ENCODE measurements at places on chromosomes 4 and X.
A peak's percentile ranks its signal among the peaks of the same experiment; 100 is the strongest.

GRCh38 chr4:54657551-54658251 lies at the start of gene KIT:
Gene KIT, plus strand, starts transcription at chr4:54657957. Its CDS starts 58 bp downstream, at chr4:54658015.
- peak; percentile 93 for DNase-seq

DNA sequence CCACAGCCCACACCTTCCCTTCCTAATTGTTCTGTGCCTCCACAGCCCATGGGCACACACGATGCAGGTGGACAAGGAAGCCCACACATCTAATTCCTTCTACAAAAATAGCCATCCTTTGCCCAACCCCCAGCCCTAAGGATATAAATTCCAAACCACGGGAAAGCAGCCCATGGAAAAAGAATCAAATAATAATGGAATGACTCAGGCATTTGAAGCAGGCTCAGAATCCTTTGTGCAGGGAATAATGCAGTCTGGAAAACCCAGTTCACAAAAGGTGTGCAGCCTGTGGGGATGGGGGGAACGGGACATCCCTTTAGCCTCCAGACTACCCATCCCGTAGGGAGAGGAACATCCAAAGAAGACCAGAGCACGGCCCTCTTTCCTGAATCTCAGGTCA lies 342.3 kb upstream of the GALNT7 start:
- DNase-seq, result no peak

DNA sequence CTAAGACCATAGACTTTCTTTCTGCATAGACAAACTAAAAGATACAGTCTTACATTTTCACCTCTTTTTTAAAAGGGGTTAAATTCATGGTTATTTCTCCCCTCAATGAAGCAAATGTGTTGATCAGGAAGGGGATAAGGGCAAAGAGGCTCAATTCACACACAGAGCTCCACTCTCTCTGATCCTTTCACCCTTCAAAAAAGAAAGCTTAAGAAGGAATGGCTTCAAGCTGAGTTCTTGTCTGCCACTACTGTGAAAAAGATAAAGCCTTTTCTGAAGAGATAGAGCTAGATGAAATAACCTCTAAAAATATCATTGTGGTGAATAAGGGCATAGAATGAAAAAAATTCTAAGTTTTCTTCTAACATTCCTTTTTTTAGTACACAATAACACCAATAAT lies 28.3 kb downstream of the SEPSECS start:
- DNase-seq, result no peak

DNA sequence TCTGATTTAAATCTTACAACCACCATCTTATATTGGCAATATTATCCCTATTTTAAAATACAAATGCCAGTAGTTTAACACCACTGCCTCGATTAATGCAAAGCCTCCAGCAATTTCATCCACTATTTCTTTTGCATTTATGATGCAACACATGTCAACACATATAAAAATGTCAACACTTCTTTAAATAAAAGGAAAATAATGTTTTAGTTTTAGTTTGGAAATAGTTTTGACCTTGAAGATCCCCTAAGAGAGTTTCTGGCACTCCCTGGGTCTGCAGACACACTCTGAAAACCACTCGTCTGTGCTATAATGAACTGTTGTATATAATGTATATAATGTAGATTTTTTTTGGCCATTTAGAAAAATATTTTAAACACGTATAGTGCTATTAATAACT lies 99.0 kb downstream of the CAMK2D start:
- no peak for DNase-seq

GRCh38 chrX:70033348-70034051 lies 16.2 kb downstream of the AWAT2 start:
- DNase-seq, result no peak

GRCh38 chr4:7822877-7823276 lies 116.8 kb downstream of the AFAP1 start:
- no peak for DNase-seq

- DNase-seq, result no peak
These were observed 1.7 kb upstream of the MAGEH1 start for GRCh38 chrX:55450259-55450658.

DNA sequence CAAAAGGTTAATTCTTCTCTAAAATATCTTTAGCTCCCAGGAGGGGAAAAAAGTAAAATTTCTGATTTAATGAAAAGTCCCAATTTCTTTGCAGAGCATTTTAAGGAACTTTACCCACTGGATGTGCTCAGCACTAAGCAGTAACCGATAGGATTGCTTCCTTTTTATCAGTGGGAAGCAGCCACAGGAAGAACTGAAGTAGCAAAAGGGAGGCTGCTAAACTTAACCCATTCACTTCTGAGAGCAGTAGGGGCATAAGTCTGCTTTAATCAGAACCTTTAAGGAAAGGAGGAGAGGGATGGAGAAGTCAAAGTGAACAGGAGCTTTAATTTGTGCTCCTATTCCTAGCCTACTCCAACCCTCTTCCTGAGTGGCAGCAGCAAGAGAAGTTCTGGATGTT lies at the start of gene F8:
Gene F8, minus strand, starts transcription at position 139 of the 400 bp plus-strand sequence. CDS start 171 bp downstream, outside the sequence.
- DNase-seq, result no peak

DNA sequence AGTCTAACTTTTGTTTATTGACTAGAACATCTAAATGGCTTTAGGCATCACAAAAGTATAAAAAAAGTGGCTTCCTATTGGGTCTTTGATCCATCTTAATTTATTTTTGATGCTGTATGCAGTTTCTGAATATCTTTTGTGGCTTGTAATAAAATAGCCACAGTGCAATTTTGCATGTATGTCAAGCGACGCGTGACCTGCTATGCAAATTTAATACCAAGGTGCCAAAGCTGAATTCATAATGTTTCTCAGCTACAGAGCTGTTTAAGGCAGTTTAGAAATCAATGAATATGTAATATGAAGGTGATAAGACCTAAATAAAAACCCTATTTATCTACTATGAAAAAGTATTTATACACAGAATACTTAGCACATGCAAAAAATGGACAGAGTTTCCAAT lies 197.8 kb downstream of the AFF2 start:
- no peak for DNase-seq

- DNase-seq, result no peak
These were observed 164.1 kb downstream of the RASL11B start for GRCh38 chr4:53026233-53026632.

DNA sequence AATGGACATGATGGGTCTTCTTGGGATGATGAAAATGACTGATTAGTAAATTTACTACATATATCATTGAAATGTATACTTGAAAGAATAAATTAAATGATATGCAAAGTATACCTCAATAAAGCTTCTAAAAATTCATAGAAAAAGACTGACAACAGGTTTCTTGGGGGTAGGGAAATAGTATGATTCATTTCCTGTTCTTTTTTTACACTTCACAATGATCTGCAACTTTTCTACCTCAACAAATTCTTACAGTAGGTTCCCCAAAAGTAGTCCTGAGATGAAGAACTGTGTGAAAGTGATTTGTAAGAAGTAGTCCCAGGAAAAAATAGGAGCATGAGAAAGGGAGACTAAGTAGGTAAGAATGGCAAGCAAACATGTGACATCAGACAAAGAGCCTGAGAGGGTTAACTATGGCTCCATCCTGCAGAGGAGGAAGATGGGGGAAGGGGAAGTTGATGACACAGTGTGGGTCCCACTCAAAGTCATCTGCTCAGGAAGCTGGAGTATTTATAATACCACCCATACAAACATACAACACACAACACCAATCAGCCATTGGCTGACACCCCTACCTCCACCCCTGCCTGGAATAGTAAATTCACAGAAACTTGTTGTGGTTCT lies 73.9 kb downstream of the ARHGAP6 start:
- DNase-seq, result no peak

- no peak for DNase-seq
These were observed 574.0 kb upstream of the GALNTL6 start for GRCh38 chr4:171239196-171239595.

- DNase-seq, result no peak
These were observed 858 bp downstream of the DMP1 start for GRCh38 chr4:87650938-87651337.

GRCh38 chr4:128775916-128776315 lies 33.6 kb upstream of the JADE1 start:
- no peak for DNase-seq

GRCh38 chr4:20151436-20151835 lies 100.3 kb upstream of the SLIT2 start:
- DNase-seq, result no peak

DNA sequence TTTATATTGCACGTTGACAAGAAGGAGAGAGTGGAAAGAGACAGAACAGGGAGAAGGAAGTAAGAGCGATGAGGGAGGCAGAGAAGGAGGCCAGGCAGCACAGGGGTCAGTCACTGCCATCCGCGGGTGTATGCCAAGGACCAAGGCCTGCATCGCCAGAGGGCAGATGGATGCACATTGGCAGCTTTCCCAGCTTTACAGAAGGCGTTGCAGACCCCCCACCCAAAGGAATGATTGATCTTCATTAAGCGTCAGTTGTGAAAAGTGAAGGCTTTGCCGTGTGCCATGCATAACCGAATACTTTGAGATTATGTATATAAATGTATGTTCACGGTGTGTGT lies 21.6 kb downstream of the PIGG start:
- no peak for DNase-seq

GRCh38 chr4:147913137-147913536 lies 181.2 kb downstream of the ARHGAP10 start:
- no peak for DNase-seq

- no peak for DNase-seq
These were observed 21.8 kb downstream of the SH3TC1 start for GRCh38 chr4:8220661-8221450.

- no peak for DNase-seq
These were observed 26.1 kb downstream of the NUDT6 start for GRCh38 chr4:122896270-122896669.

GRCh38 chr4:110165382-110166286 lies 32.8 kb downstream of the ELOVL6 start:
- no peak for DNase-seq

DNA sequence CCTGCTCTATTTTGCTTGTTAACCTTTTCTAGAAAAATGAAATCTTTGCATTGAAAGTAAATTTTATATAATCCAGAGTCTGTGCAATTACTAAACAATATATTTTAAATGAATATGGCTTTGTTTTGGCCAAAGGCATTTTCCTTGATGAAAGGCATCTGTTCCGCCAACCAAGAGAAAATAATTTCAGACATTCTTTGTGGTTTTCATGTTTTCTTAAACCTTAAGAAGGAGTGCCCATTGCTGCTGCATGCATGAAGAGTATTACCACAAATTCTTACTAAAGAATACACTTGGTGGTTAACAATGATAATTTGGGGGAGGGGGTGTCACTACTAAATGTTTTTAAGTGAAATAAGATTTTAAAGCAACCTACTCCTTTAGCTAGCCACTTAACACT lies 2.7 kb upstream of the PDGFC start:
- no peak for DNase-seq

DNA sequence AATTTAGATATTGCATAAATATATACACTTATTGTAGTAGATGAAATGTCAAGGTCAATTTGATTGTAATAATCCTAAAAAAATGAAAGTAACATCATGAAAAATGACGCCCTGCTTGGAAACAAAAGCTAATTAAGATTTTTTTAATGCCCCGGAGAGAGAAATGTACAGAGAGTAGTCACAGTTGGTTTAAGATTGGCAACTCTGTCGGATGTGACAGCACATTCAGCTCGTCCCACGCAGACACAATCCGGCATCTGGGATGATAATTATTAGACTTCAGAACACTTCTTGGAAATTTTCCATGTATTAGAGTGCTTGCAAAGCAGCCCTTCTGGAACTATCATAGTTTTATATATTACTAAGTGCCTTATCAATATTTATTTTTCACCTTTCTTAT lies 478.0 kb downstream of the PDHA2 start:
- no peak for DNase-seq

DNA sequence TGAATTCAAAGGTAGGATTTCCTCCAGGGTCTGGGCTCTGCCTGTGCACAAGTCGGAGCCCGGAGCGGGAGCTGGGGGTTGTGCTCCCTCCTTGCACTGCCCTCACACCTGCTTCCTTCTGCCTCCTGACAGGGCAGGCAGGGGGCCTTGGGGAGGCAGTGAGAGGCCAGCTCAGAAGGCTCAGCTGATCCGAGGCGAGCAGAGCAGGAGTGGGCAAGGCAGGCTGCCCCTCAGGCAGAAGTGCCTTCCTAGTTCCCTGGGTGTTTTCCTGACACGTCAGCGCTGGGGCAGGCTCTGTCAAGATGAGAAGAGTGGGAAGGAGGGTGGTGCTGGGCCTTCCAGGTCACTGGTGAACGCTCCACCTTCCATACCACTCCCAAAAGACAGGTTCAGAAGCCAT lies 5.5 kb upstream of the IRAK1 start:
- no peak for DNase-seq

- DNase-seq, result no peak
These were observed 37.2 kb downstream of the CASP3 start for GRCh38 chr4:184612074-184612473.

DNA sequence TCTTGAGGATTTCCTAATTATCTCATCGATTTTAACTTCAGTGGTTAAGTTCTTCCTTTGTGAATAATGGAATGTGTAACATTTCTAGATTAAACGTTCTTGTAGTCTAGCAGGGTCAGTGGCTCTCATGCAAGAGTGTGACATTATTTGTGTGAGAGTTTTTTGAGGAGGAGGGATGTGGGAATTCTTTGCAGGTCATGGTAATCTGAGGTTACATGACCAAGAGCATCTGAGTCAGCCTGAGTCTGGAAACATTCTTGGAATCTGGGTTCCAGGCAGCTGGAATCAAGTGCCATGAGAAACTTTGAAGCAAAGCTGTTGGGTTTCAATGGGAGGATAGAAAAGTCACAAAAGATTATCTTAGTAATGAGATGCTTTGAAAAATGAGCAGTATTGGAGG lies 49.5 kb downstream of the GK start:
- DNase-seq, result no peak

GRCh38 chrX:48939524-48940228 lies 17.7 kb downstream of the OTUD5 start:
- DNase-seq, result no peak

GRCh38 chrX:54540289-54540688 lies 10.3 kb downstream of the GNL3L start:
- DNase-seq, result no peak

DNA sequence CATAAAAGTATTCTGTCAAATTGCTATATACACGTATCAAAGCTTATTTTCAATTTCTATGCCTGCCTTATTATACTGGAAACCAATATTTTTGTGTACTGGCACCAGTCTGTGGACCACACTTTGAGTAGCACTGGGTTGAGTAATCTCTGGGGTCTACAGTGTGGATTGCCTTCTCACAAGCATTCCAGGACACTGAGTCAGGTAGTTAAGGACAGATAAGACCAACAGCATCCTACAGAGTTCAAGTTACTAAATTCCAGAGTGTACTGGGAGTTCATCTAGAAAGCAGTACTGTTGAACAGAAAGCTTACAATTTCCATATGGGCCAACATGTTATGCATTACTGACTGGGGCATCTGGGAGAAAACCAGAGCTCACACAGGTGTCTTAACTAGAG lies 61.8 kb downstream of the VMA21 start:
- DNase-seq, result no peak

DNA sequence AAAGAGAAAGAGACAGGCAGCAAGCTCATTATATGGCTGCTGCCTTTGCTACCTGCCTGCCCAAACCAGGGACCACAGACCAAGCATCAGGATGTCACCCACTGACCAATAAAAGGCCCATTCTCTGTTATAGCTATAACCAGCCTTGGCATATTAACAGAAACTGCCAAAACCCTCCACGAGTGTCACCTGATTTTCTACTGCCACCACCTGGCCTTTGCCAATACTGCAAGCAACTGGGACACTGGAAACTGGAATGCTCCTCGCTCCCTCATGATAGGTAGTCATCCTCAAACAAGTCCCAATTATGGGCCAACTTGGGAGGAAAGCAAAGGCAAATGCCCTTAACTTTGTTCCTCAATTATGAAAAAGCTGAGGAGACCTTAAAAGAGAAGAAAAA lies 76.0 kb downstream of the SPIN4 start:
- no peak for DNase-seq

GRCh38 chrX:45876206-45876605 lies 669.0 kb downstream of the ZNF674 start:
- no peak for DNase-seq

GRCh38 chr4:108141213-108141950 lies 27.4 kb downstream of the LEF1 start:
- no peak for DNase-seq
